Stomach (tissue), 19 donors: ENCODE measurements at places on chromosomes 16 and 17. TPM values are rescaled to one million over a fixed set of nuclear protein-coding genes. Genes with fewer than 3 reads are reported as not detected.

Gene GINS2
- total RNA-seq: 1.8 TPM

GRCh38 chr17:45848405-45848804, 3.7 kb downstream of the SPPL2C start:
- no peak overlapping the region for H3K4me3 ChIP-seq
- peaks cover 3% of the 10 kb centered on the region for H3K4me1 ChIP-seq
- no peaks in the 10 kb centered on the region for H3K36me3 ChIP-seq
- H3K27ac ChIP-seq: no peak overlapping the region

- H3K4me3 ChIP-seq: no peak overlapping the region
- H3K27ac ChIP-seq: no peak overlapping the region
- peaks cover 39% of the 10 kb centered on the region for H3K4me1 ChIP-seq
- peaks cover 35% of the 10 kb centered on the region for H3K36me3 ChIP-seq
Measured at GRCh38 chr17:64161380-64162176, 31.6 kb upstream of the ERN1 start.

DNA sequence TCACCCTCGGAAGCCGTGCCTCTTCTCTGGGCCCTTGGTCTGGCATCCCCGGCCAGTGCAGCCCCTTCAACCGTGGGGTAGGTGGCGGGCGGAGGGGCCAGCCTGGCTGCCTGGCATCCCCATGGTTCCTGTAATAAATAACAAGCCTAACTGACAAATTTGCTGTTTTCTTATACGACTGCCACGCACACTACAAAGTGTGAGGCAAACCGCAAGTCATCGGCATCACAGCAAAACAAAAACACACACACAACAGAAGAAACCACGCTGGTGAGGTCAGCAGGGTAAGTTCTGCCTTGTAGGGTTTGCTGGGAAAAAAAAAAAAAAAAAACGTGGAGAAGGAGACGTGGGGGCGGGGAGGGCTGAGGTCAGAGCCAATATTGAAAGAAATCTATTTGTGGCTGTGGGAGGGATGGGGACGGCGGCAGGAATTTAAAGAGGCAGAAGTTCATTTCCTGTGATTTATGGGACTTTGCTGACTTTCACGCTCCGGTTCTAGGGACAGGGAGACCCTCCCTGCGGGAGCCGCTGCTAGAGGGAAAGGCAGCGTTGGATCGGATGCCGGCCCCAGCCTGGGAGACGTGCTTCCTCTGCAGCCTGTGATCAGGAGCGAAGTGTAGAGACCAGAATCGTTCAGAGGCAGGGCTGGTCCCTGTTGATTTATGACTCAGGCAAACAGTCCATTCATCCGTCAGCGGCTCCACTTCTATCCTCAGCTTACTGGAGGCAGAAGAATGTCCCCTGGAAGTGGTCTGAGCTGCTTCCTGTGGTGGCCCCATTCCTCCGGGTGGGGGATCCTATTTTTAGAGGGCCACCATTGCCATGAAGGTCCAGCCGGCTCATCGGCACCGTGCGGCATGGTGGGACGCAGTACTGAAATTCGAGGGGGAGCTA, 162.8 kb downstream of the FOXL1 start:
- H3K27ac ChIP-seq: no peak overlapping the region
- H3K4me1 ChIP-seq: peaks cover 7% of the 10 kb centered on the region
- H3K36me3 ChIP-seq: no peaks in the 10 kb centered on the region
- peak overlapping the region; percentile 15 for H3K4me3 ChIP-seq
- peaks cover 21% of the 10 kb centered on the region for H3K27me3 ChIP-seq

GRCh38 chr17:10226930-10227695, 28.7 kb upstream of the GAS7 start:
- no peaks in the 10 kb centered on the region for H3K4me1 ChIP-seq
- H3K27ac ChIP-seq: no peak overlapping the region
- no peaks in the 10 kb centered on the region for H3K27me3 ChIP-seq
- no peak overlapping the region for H3K4me3 ChIP-seq

GRCh38 chr16:91484-91883, 13.5 kb downstream of the MPG start:
- no peaks in the 10 kb centered on the region for H3K27me3 ChIP-seq
- H3K4me3 ChIP-seq: no peak overlapping the region
- no peak overlapping the region for H3K27ac ChIP-seq
- peak; percentile 48 for DNase-seq

Gene CIITA
- total RNA-seq: under 0.01 TPM

Gene KIF19
- total RNA-seq: not detected

Gene TEKT5
- 1.5 TPM for total RNA-seq

GRCh38 chr16:30553393-30553899, 4.7 kb downstream of the ZNF764 start:
- H3K27me3 ChIP-seq: no peaks in the 10 kb centered on the region
- no peak for DNase-seq
- H3K4me3 ChIP-seq: no peak overlapping the region

- H3K36me3 ChIP-seq: peaks cover 70% of the 10 kb centered on the region
- no peaks in the 10 kb centered on the region for H3K4me1 ChIP-seq
- no peak overlapping the region for H3K4me3 ChIP-seq
- no peak for DNase-seq
- no peak overlapping the region for H3K27ac ChIP-seq
Measured at GRCh38 chr17:82661717-82662683, 13.8 kb upstream of the WDR45B start.

DNA sequence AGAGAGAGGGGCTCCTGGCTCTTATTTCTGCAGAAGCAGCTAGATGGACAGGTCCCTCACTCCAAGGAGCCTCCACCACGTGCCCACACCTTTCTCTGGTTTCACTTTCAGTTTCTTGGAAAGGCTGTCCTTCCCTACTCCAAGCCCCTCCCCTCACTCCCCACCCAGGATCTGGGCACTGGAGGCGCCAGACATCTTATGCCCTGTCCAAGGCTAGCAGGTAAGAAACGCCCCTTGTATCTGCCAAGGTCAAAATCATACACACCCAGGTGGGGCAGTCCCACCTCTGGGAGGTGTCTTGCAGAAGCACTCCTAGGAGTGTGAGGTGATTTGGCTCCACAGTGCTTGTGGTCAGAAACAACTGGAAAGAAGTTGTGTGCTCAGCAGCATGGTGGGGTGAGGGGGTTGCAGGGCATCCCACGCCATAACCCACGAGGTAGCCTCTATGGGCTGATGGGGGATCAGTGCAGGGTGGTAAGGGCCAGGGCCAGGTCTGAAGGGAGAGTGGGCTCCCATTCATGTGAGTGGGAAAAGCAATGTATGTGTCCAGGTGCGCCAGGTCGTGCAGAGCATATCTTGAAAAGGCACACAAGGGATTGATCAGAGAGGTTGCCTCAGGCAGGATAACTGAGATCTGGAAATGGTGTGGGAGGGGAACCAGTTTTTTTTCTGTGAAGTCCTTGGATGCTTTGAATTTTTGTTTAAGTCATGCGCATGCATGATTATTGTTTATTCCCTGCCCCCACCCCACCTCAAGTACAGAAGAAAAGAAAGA, 31.8 kb upstream of the PRM1 start:
- H3K4me3 ChIP-seq: no peak overlapping the region
- no peak overlapping the region for H3K27ac ChIP-seq
- H3K27me3 ChIP-seq: no peaks in the 10 kb centered on the region

Gene ATXN1L
- 9.3 TPM for total RNA-seq

DNA sequence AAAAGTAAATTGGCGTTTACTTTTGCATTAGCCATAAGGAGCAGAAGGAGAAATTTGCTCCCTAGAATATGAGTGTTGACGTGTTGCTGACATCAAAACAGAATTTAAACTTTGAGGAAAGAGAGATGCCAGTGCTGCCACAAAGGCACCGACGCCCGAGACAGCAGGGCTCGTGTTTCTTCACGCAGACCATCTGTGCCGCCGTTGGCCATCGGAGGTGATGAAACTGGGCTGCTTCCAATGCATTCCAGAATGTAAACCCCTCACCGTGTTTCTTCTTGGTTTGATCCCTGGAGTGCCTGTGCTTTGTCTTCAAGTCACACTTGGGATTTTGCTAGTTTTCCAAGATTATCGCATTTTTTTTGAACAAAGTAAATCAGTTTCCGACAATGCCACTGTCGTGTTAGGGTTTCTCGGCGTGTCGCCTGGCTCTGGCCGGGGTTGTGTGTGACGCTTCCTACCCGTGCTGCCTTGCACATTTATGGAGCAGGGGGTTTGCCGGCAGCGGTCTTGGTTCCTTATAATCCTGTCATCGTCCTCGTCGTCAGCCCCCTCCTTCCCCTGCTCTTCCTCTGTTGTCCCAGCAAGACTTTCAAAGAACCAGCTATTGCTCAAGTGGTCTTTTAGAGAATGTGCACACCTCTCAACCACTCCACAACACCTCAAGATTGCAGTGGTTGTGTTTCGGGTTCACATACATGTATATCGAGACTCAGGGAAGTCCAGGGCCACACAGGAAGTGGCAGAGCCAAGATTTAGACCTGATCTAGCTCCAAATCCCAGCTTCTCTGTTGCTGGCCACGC, 103.9 kb downstream of the METRNL start:
- peaks cover 15% of the 10 kb centered on the region for H3K4me1 ChIP-seq
- no peaks in the 10 kb centered on the region for H3K36me3 ChIP-seq
- DNase-seq: no peak
- H3K27me3 ChIP-seq: no peaks in the 10 kb centered on the region

DNA sequence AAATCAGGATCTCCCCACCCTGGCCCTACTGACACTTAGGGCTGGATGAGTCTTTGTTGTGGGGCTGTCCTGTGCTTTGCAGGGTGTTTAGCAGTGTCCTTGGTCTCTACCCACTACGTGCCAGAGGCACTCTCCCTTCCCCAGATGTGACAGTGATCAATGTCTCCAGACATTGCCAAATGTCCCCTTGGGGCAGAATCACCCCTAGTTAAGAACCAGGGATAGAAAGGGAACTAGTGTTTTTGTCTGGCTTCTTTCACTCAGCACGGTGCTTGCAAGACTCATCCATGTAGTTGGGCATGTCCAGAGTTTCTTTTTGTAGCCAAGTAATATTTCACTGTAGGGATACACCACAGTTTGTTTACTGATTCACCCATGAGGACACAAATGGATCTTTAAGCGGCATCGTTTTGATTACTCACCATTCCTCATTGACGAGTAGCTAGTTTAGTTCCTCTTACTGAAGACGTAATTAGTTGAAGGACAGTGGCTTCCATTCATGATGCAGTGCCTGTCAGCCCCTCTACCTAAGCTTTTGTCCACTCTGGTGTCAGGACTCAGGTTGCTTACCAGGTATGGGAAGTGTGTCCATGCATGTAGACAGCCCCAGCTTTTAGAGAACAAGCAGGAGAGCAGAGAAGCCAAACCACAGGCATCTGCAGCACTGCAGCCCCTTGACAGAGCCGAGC, 26.0 kb upstream of the ITGB4 start:
- no peak for DNase-seq
- peaks cover 90% of the 10 kb centered on the region for H3K4me1 ChIP-seq
- H3K27me3 ChIP-seq: no peaks in the 10 kb centered on the region
- H3K4me3 ChIP-seq: no peak overlapping the region
- peak overlapping the region; percentile 84 for H3K27ac ChIP-seq

Gene ZNF624
- total RNA-seq: not detected

GRCh38 chr16:14056970-14057369, 14.1 kb upstream of the MRTFB start:
- H3K4me3 ChIP-seq: no peak overlapping the region
- H3K4me1 ChIP-seq: no peaks in the 10 kb centered on the region
- no peaks in the 10 kb centered on the region for H3K36me3 ChIP-seq
- no peaks in the 10 kb centered on the region for H3K27me3 ChIP-seq
- peak overlapping the region; percentile 66 for H3K27ac ChIP-seq

DNA sequence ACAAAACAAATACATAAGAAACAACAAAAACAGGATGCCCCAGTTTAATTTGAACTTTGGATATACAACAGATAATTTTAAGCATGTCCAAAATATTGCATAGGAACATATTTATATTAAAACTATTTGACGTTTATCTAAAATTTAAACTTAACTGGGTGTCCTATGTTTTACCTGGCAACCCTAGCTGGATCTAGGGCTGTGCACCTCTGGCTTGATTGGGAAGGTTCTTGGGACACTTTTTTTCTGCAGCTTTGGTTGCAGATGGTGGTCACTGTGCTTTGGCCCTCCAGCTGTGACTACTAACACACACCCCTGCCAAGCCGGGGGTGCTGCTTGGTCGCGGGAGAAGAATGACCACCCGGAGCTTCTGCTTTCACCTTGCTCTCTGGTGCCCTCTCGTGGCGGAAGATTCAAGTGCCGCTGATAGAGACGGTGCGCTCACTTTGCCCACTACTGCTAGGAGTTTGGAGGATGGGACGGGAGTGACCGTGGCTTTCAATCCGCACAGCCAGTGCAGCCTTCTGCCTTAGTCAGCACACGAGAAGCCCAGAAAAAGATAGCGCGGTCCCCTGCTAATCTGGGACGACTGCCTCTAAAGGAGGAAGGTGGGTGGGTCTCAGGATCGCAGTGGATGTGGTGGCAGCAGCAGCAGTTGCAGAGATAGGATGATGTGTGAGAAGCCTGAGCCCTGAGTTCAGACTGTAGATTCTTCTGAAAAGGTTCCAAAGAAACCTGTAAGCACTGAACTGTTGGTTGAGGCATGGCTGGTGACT, 6.7 kb downstream of the SPACA3 start:
- H3K27ac ChIP-seq: no peak overlapping the region
- H3K36me3 ChIP-seq: no peaks in the 10 kb centered on the region
- H3K4me3 ChIP-seq: no peak overlapping the region
- H3K27me3 ChIP-seq: peaks cover 14% of the 10 kb centered on the region

DNA sequence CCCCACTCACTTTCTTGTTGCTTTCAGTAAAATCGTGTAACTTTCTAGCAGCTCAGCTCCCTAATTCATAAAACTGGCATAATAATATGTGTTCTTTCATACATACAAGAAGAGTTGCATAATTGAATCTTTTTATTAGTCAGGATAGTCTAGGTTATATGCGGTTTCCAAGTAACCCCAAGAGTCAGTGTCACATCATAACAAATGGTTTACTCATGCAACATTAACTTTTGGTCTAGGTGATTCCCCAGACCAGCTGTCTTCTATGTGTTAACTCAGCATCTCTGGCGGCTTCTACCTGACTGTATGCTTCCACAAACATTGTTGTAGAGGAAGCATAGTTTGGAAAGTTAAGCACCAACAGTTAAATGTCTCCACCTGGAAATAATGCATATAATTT, 1000.4 kb downstream of the CDH11 start:
- no peaks in the 10 kb centered on the region for H3K4me1 ChIP-seq
- no peaks in the 10 kb centered on the region for H3K27me3 ChIP-seq
- H3K4me3 ChIP-seq: no peak overlapping the region
- DNase-seq: no peak
- H3K36me3 ChIP-seq: no peaks in the 10 kb centered on the region
- no peak overlapping the region for H3K27ac ChIP-seq

Gene EVI2A
- not detected for total RNA-seq

GRCh38 chr16:85454171-85454872, 158.8 kb upstream of the GSE1 start:
- no peak overlapping the region for H3K27ac ChIP-seq
- no peaks in the 10 kb centered on the region for H3K36me3 ChIP-seq
- H3K27me3 ChIP-seq: no peaks in the 10 kb centered on the region

Gene KRT9
- not detected for total RNA-seq
